ENCODE measurements at places on chromosomes 5 and 9.

DNA sequence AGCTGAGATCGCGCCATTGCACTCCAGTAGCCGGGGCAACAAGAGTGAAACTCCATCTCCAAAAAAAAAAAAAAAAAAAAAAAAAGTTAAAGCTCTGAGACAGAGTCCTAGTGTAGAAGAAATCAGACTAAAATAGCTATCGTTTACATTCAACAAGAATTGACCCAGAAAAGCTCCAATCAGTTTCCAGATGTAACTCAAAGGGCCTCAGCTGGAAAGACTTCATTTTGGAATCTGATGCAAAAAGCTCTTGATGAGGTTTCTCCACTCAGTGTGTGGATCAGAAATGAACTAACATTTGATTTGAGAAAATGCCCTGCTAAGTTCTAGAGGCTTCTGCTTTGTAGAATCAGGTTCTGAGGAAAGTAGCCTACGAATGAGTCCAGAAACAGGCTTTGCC, 7.2 kb upstream of the C1QTNF2 start:
- no peak for DNase-seq

- DNase-seq, result no peak
Observed at GRCh38 chr5:141298376-141298775, 5.5 kb downstream of the SLC25A2 start.

DNA sequence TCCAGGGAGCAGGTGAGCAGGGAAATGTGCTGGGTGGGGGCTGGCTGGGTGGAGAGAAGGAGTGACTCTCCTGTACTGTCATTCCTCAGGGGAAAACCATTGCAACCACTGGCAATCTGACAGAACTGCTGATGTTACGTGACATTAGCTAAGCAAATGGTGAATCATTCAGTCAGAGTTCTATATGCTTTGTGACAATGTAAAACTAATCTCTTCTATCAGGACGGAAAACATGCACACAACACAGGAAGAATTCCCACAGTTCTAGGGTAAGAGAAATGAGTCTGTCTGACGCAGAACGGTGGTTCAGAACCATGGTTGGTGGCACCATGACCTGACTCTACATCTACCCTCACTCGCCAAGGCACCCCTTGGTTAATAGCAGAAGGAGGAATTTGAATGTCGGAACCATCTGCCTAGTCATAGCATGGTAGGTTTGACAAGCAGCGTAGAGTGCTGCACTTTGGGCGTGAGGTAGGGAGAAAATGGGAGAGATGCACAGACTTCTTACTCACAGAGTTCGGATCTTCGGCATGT, 243.6 kb upstream of the PANK3 start:
- no peak for DNase-seq

GRCh38 chr9:134773842-134774241, 106.8 kb upstream of the FCN2 start:
- DNase-seq, result no peak
